Colonic mucosa (tissue), 4 donors: ENCODE measurements at places on chromosomes 5 and 9.

GRCh38 chr9:124309667-124310084 lies 51.9 kb downstream of the NEK6 start:
- no peak for DNase-seq

GRCh38 chr5:132417889-132418485 lies 48.5 kb downstream of the SLC22A5 start:
- DNase-seq = no peak

DNA sequence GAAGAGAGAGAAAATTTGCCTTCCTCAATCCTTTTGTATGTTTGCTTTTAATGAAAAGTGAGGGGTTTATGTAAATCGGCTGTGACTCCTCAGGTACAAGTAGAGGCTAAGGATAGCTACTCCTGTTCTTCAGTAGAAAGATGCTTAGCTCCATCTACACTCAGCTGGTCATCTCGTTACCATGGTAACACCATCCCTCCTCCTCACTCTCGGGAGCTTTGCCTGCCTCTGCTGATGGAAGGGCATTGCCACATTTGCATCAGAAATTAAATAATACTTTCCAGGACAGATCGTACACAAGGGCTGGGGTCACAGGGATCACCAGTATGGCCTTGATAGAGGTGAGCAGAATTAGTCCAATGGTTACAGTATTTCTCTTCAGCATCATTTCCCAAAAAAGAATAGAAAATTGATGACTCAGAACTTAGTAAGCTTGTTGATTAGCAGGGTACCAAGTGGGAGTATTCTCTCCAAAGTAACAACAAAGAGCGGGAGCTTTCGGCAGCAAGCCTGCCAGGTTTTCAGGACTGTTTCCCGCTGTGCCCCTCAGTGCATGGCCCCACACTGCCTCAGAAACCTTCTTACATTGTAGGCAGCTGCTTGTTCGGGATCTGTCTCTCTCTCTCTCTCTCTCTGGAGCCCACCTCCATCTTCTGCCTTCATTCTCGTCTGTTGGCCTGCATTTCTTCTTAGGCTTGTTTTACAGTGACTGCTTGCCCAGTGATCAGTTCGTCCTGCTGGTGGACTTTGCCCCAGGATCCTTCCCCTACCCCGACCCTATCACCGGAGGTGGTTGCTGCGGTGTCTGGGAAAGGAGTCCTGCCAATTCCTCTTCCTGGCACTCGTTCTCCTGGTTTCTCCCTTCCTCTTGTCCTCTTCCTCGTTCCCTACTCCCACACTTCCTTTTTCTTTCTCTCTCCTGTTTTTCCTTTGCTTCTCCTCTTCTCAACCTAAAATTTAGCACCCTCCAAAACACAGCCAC lies 51.9 kb upstream of the SNAPC3 start:
- no peak for DNase-seq

DNA sequence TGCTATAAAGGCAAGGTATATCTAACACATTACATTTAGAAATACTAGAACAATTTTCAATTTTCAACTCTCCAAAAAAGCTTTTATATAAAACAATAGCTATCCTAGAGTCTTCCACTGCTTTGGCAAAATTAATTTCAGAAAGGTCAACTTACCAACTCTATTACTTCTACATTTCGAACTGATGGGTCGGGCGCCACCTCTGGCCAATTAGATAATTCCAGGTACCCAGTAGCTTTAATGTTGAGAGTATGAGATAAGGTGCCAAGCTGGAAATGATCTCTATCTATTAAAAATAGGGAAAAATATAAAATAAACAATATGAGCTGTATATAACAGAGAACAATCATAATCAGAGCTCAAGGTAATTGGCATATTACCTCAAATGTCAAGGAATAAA lies 166.6 kb downstream of the AP3B1 start:
- no peak for DNase-seq

GRCh38 chr9:123346026-123346425 lies 10.0 kb upstream of the CRB2 start:
- no peak for DNase-seq

DNA sequence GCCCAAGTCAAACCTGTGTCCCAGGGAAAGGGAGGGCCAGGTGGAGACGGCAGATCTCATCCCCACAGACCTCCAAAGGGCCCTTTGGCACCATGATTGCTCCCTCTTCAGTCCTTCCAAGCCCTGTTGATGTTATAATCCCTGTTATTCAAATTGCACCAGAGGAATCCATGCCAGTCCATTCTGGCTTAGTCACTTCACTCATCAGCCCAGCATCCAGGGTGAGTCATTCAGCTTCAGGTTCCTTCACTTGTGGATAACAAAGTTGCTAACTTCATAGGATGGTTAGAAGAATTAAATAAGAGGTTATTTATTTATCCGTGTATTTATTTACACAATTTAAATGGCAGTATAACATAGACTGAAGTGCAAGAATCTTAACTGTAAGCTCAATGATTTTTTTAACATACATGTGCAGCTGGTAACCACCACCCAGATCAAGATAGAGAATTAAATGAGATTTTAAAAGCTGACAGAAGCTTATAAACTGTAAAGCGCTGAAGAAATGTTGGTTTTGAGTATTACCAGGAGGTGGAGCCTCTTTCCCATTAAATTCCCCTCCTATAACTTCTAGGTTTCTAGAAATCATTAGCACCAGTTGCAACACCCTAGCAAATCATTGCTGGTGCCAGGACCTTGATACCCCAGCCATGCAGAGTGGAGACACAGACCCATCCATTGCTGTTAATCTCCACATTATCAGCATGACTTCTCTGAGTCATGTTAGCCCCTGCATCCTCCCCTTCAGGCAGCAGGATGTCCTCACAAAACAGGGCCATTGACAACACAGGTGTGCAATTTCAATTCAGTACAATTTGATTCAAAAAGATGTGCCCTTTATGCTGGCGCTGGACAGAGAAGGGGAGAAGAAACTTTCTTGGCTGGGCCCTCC lies 77.4 kb downstream of the SEC61B start:
- no peak for DNase-seq
